Activated CD8-positive, alpha-beta memory T cell treated with anti-CD3 and anti-CD28 coated beads for 1 hour (primary cell): ENCODE measurements at places on chromosomes 5 and 9.

- no peak for DNase-seq
Measured at GRCh38 chr9:104227108-104227507, 133.0 kb downstream of the SMC2 start.

- no peak for DNase-seq
Measured at GRCh38 chr5:78060421-78060820, 234.1 kb downstream of the AP3B1 start.

- DNase-seq: no peak
Measured at GRCh38 chr5:176185133-176185733, 53.0 kb upstream of the SIMC1 start.

DNA sequence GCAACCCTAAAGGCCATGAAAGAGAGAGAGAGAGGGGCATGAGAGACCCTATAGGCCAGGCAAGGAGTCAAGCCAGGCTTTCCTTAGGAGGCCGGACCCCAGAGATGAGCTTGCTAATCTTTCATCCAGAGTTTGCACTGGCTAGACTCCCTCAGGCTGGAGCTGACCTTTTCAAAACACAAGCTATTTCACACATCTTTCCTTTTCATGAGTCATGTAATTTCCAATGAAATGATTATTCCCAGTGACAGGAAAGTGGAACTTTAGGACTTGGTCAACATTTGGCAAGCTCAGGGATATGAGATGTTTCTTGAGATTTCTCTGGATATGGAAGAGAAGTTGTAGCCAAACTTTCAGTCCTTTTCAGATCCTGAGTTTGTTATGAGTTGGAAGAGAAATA lies 117.7 kb downstream of the TARS1 start:
- no peak for DNase-seq

DNA sequence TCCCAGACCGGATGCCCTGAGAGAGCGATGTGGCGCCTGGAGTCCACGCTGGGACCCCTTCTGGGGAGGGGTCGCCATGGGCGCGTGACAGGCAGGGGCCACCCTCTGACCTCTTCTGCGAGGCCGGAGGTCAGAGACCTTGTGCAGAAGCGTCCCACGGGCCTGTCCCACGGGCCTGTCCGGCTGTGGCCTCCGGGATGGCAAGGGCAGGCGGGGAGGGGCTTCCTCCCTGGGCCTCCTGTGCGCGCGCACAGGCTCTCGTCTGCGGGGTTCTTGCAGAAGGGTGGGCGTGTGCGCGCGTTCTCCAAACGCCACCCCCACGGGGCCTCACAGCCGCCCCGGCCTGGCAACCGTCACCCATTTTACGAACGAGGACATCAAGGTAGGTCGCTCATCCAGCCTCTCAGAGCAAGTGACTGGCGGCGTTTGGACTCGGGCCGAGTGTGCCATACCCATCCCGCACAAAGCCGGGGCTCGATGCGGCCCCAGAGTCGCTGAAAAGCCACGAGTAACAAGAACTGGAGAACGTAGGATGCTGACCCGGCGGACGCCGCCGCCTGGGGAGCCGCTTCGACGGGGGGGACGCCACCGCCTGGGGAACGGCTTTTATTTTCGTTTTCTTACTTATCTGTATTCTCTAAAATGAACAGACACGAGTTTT lies 897 bp downstream of the AHRR start:
- DNase-seq: no peak

DNA sequence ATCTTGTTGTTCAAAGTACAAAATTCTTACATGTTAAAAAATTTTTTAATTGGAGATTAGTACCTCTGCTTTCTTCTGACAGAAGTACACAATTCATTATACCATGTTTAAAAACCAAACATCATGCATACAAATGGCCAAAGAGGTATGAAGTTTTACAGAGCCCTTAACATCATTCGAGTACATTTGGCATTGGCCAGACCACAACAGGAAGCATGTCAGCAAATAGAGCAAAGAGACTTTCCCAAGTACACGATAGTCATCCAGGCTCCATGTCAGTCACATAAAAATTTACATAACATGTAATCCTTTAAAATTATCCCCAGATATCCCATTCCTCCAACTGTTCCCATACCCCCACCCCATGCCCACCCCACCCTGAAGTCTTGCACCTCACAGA lies 22.5 kb downstream of the HMGCS1 start:
- DNase-seq: no peak

GRCh38 chr9:33105504-33105903 lies 29.0 kb upstream of the SMU1 start:
- DNase-seq: no peak
